NB4 (cell line): ENCODE measurements at places on chromosomes 11 and 22.

- DNase-seq, result no peak
Measured at GRCh38 chr11:69137151-69137844, 18.4 kb upstream of the SMIM38 start.

DNA sequence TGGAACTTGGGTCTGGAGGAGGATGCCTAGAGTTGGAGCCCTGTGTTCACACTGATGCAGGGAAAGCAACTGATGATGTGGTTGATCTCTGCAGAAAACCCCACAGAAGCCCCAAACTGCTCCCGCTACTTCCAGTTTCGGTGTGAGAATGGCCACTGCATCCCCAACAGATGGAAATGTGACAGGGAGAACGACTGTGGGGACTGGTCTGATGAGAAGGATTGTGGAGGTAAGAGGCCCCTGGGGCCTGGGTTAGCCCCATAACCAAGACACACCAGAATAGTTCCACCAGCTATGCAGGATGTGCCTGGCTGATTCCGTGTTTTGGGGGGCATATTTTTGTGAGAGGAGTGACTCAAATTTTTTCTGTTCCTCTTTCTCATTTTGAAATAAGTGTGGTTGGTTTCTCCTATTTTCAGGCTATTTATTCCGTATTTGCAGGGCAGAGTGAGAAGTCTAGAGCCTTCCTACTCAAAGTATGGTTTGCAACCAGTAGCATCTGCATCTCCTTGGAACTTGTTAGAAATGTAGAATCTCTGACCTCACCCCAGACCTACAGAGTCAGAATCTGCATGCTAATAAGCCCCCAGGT, 137.3 kb upstream of the SORL1-AS1 start:
- DNase-seq, result peak; percentile 79

DNA sequence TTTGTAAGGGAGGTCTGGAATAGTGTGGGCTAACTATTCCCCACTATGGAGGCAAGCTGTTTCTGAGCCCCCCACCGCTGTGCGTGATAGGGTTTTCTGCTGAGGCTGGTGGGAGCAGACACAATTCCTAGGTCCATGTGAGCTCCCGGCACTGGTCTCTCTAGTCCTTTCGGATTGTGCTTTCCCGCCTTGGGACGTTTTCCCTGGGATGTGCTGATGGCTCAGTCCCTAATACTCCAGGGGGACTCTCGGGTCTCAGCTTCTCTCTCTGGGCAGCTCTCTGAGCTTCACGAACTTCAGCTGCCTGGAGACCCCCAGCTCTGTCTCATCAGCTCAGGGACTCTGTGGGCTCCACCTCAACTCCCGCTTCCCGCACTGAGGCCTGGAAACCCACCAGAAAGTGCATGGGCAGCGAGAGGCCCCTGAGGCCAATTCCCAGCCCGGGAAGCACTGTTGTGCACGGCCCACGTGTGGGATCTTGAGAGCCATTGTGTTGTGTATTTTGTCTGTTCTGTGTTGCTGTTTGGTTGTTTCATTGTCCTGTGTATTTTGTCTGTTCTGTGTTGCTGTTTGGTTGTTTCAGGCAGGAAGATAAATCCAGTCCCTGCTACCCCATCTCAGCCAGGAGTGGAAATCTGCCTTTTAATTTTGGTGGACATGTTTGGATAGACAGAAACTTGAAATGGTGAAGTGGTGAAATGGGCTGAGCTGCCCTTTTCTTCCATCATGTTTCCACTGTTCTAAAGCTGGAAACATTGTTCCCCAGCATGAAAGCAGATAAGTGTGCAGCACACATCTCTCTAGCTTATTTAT, 12.7 kb upstream of the TNNT3 start:
- no peak for DNase-seq

DNA sequence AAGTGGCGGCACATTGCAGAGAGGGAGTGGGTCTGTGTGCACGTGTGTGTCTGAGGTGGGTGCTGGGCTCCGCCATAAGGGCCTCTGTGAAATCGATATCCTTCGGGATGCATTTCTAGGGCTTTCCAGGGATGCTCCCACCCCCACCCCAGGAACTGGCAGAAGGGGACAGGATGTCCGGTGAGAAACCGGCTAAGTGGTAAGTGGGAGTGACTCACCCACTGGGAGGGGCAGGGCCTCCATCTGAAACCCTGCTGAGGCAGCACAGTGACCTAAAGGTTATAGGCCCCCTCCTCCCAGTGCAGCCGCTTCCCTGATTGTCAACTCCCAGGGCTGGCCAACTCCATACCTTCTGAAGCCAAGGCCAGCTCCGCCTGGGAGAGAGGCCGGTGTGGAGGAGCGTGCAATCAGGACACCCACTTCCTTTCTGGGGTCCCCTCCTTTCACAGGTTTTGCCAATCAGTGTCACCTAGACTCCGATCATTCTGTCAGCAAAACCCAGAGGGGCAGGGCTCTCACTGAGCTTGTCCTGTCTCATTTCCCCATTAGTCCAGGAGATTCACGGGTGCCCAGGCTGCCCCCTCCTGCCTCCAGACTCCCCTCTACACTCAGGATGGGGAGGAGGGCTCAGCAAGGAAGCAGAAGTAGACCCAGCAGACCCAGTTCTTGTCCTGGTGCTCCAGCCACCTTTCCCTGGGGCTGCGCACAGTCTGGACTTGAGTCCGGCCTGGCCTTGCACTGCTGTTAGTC, 44.5 kb downstream of the NECTIN1 start:
- DNase-seq, result peak; percentile 84

- no peak for DNase-seq
Measured at GRCh38 chr11:87391496-87391895, 353.8 kb downstream of the TMEM135 start.

DNA sequence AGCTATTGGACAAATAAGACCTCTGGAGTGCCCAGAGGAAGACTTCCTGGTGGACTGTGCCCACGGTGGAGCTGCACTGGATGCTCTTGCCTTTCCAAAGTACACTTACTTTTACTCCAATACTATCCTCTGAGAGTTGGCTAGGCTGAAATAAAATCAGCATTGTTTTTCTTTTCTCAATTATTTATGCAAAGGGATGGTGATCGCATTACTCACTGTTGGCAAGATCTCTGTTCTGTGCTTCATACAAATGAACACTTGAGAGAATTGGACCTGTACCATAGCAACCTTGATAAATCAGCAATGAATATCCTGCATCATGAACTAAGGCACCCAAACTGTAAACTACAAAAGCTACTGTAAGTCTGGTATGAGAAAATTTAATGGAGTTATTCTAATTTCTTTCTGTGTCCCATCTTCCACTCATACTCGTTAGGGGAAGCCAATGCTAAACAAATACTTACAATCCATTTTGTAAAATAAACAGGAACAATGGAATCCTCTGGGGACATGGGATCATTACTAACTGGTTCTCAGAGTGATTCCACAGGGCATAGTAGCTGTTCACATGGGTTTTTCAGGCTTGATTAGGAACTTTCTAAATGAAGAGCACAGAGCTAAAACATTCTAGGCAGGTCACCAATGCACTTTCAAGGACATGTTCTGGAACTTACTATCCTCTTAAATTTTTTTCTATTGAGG, 26.3 kb downstream of the NLRP14 start:
- DNase-seq, result no peak

- peak; percentile 60 for DNase-seq
Measured at GRCh38 chr11:68844376-68844775, 2.7 kb upstream of the CPT1A start.

GRCh38 chr11:58866788-58867187, 22.3 kb upstream of the GLYATL2 start:
- DNase-seq, result no peak

DNA sequence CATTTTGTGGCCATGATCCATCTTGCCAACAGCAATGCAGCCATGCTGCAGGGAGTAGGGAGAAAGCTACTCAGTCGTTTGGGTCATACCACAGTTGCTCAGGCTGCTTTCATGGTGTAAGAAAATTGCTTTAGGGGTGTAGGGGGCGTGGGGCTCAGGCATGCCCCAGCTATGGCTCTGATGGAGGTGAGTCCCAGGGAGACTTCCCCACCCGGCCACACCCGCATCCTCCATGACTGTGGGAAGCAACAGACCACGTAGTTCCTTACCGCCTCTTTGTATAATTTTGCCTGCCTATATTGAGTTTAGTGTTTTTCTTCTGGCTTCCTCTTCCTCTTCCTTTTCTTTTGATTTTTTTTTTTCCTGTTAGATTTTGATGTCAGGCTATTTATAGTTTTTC, 58.8 kb downstream of the SPECC1L start:
- no peak for DNase-seq

- no peak for DNase-seq
Measured at GRCh38 chr11:11580841-11581411, 40.9 kb downstream of the GALNT18 start.

DNA sequence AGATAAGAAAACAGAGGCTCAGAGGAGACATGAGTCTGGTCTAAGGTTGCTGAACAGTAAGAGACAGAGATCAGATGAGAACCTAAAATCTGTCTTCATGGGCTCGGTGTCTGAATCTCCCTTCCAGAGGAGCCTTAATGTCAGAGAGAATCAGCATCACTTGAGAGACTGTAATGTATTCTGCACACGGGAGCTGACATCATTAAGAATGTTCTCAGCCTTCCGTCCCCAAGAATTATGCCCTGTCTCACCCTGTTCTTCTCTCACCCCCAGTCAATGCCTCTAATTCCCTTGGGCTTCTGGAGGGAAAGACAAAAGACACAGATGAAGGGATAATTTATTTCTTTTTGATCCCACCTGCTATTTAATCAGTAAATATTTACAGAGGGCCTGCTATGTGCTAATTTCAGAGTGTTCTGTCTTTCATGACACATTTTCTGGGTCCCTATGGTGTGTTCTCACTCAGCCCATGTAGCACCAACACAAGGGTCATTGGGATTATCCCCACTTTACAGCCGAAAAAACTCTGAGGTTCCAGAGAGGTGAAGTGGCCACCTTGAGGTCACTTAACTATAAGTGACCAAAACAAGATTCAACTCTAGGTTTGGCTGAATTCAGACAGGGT, 61.8 kb downstream of the CD82 start:
- DNase-seq, result no peak

GRCh38 chr11:27339941-27340340, 23.1 kb downstream of the CCDC34 start:
- DNase-seq, result no peak

DNA sequence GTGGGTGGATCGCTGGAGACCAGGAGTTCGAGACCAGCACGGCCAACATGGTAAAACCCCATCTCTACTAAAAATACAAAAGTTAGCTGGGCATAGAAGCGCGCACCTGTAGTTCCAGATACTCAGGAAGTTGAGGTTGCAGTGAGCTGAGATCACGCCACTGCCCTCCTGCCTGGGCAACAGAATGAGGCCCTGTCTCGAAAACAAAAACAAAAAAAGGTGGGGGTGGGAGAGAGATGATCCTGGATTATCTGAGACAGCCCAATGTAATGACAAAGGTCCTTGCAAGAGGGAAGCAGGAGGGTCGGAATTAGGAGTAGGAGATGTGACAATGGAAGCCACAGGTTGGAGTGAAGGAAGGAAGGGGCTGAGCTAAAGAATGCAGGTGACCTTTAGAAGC, 87.6 kb upstream of the APOA1 start:
- no peak for DNase-seq

DNA sequence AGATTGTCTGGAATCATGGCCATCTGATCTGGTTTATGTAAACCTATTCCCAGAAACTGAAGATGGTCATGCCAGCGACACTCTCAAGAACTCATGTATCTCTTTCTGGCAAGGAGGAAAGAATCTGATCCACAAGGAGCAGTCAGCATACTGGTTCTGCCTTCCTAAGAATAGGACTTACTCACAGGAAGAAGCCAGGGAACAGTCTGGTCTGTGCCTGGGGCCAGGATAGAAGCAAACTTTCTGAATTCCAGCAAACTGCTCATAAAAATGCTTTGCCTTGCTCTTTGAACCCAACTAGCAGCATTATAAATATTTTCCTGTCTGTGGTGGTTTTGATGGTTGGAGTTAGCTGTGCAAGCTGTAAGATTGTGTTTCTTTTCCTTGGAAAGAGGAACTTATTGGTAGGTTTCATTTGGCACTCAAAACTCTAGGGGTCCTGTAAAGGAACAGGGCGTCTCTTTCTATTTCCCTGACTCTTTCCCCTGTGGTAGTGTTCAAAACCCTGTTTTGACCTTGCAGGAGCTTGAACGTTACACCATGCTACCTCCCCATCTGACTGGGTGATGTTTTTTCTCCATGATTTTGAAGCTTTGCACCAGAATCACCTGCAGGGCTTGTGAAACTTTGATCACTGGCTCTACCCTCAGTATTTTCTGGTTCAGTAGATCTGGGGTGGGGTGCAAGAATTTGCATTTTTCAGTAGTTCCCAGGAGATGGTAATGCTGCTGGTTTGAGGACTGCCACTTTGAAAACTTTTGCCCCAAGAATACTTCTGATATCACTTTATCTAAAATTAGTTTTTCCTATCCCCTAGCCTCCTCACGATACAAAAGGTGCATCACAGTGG, 627.8 kb upstream of the ANO5 start:
- no peak for DNase-seq

GRCh38 chr22:41917903-41918791, 3.3 kb upstream of the SHISA8 start:
- peak; percentile 73 for DNase-seq

- no peak for DNase-seq
Measured at GRCh38 chr22:24772493-24773220, 1.9 kb downstream of the PIWIL3 start.

- DNase-seq, result no peak
Measured at GRCh38 chr11:112563808-112564207, 303.1 kb upstream of the PLET1 start.

DNA sequence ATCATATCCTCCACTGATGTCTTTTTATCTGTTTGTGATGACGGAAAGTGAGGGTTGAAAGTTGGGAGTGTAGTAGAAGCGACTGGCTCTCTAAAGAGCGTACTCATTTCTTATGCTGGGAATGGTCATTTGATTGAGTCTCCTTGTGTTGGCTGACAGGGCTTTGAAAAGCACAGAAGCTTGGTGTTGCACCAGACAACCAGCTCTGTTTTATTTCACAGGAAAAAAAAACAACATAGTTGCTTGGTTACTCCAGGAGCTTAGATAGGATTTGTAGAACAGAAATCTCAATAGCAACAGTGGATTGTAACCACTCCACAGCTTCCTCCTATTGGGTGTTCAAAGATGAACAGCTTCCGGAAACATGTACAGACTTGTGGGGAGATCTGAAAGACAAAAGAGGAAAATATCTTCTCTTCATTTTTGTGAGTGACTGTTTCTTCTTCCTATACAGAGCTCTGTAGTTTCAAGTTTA, 2.7 kb downstream of the RBM14 start:
- DNase-seq, result peak; percentile 60

GRCh38 chr11:122711831-122712381, 56.4 kb downstream of the UBASH3B start:
- DNase-seq, result peak; percentile 56

DNA sequence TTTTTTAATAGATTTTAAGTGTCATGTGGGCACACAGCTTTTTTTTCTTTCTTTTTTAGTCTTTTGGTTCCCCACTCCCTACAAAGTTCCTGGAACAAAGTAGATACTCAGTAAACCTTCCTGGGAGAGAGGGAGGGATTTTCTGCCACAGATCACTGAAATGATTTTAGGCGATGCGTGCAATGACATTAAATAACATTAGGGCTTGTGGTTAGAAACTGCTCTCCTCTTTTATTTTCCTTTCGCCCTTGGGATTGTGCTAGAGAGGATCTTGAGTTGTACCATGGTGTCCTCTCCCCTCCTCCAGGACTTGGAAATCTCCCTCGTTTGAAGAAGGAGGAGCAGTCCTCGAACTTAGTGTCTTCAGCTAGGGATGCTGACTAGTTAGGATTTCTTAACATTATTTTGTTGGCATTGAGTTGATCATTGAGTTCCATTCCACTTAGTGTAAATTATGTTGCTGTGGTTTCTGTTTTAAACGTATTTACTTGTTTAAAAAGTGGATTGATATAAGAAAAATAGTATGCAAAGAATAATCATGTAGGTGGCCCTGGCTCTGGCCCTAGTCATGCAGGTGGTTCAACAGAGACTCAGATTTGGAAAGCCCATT, 88.4 kb downstream of the TRAF6 start:
- DNase-seq, result no peak

GRCh38 chr11:48210052-48210451, 6.6 kb upstream of the OR4B1 start:
- DNase-seq, result peak; percentile 25
